ENCODE measurements at places on chromosomes 11 and 22. TPM values are rescaled to one million over a fixed set of nuclear protein-coding genes. Genes with fewer than 3 reads are reported as not detected.

- DNase-seq = no peak
Observed at GRCh38 chr11:108160970-108161566, 39.7 kb downstream of the ACAT1 start.

- no peak for DNase-seq
Observed at GRCh38 chr22:21725956-21726649, 9.5 kb downstream of the YPEL1 start.

GRCh38 chr22:24583221-24584165 is 9.4 kb downstream of the LRRC75B start:
- no peak for DNase-seq

GRCh38 chr11:61567286-61568061 is 13.4 kb downstream of the SYT7 start:
- DNase-seq = no peak

MAFF gene
- 67.2 TPM for total RNA-seq

GRCh38 chr22:19902245-19902715 is 39.3 kb upstream of the COMT start:
- DNase-seq = no peak

DNA sequence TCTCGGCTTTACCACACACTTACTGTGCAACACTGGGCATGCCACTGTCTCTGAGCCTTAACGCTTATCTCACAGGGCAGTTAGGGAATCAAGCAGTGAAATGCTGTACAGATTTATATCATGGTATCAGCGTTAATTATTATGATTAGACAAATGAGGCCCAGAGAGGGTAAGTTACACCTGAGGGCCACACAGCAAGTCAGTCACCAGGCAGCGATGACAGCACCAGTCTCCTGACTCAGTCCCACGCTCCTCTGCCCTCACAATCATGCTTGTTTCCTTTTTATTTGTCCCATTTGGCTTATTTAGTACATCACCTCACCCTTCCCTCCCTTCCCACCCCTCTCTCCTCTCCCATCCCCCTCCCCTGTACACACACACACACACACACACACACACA is 12.2 kb downstream of the CHRDL2 start:
- DNase-seq = no peak

DNA sequence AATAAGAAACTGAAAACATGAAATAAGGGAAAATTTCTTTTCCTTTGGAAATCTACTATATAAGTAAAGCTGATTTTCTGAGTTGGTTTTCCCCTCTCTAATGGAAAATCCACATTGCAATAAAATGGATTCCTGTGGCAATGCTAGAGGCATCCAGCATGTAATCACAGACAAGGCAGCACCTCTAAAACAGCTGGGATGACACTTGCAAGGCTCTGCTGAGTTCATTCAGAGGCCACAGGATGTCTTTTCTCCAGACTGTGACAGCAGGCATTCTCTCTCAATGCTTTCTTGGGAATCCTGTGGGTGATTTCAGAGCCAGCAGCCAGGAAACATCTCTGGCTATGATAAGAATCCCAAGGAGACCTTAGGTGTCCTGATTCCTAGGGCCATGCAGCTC is 201.3 kb upstream of the BLID start:
- DNase-seq = no peak

DNA sequence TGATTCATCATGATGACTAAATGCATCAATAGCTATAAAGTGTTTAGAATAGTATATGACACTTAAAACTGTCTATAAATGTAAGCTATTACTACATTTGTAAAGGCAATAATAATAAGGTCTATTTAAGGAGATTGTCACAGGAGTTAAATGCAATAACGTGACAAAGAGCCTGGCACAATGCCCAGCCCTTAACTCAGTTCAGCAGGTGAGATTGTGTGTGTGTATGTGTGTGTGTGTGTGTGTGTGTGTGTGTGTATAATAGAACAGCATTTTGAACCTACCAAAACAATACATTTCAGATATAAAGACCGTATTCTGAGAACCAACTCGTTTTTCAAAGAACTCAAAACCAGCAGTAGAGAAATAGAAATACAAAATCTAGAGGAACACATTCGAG is 177.5 kb downstream of the MYO18B start:
- DNase-seq = no peak

DNA sequence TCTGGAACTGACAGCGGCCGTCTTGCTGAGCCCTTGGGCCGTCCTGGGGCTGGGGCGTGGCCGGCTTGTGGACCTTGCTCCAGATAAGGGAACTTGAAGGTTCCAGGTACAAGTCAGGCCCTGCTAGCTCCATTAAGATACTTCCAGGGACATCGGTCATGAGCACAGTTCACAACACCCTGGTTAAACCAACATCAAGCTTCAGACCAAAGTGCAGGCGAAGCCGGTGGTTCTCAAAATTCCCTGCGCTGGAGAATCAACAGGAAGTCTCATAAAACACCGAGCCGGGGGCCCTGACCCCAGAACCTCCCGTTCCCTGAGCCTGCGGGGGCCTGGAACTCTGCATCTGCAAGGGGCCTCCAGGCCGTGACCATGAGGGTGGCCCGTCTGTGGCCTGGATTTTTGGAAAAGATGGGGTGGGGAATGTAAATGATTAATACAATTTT is 1043.8 kb downstream of the BRD1 start:
- DNase-seq = no peak

- no peak for DNase-seq
Observed at GRCh38 chr11:37525336-37525735, 927.3 kb upstream of the RAG2 start.

DMC1 gene
- 0.75 TPM for total RNA-seq

Measured in kidney epithelial cell (primary cell).